GM04503 (cell line): ENCODE measurements at places on chromosomes 4 and X.

GRCh38 chr4:184762100-184762499 is 28.2 kb upstream of the CENPU start:
- DNase-seq: no peak

DNA sequence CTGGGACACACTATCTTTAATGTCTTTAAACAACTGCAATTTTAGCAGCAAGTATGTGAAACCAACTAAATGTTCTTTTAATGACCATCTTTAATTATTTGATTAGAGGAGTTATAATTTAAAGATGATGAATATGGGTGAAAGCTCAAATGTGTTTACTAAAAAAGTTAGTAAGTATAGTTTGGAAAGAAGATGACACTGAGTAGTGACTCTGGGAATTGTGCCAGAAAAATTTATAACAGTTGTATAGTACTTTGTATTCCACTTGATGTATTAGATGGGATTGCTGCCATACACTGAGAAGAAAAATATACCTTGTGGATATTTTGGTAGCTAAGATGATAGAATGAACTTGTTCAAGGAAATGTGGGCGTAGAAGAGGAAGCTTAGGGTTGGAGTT is 19.5 kb upstream of the PACRGL start:
- no peak for DNase-seq

DNA sequence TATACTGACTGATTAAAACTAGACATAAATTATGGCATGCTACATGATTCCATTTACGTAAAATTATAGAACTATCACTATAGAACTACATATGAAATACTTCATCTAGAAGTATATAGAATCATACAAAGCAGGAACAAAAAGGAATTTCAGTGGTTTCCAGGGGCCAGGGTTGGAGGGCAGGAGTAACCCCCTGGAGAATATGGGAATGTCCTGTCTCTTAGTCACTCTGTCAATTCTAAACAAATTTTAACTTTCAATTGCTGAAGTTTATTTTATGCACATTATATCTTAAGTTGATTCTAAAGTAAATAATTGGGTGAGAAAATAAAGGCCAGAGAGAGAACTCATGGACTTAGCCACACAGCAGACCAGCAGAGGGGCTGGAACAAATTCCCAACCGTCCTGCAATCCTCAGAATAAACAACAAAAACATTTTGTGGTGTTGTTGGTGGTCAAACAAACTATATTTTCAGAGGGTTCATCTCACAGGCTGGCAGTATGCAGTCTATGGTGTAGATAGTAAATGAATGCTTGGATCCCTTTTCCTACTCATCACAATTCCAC is 476.9 kb upstream of the SLIT2 start:
- DNase-seq: no peak

GRCh38 chrX:40539214-40540142 is 41.3 kb upstream of the ATP6AP2 start:
- DNase-seq: peak; percentile 45

GRCh38 chrX:13432414-13433297 is 112.8 kb upstream of the ATXN3L start:
- peak; percentile 98 for DNase-seq

GRCh38 chr4:57168982-57169381 is 58.8 kb upstream of the IGFBP7 start:
- no peak for DNase-seq

DNA sequence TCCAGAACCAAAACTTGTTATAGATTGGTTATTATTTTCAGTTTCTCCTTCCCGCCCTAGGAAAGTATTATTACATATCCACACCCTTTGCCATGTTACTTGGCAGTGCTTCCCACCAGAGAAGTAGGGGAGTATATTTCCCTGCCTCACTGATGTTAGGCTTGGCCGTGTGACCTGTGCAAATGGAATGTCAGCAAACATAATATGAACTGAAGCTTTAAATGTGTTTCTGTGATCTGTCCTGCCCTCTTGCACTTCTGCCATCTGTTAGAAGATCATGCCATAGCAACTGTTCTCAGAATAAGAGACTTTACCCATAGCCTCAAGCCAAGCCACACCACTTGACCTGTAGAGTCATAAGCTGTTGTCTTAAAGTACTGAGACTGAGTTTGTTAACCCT is 36.7 kb upstream of the NEUROG2 start:
- DNase-seq: peak; percentile 60

DNA sequence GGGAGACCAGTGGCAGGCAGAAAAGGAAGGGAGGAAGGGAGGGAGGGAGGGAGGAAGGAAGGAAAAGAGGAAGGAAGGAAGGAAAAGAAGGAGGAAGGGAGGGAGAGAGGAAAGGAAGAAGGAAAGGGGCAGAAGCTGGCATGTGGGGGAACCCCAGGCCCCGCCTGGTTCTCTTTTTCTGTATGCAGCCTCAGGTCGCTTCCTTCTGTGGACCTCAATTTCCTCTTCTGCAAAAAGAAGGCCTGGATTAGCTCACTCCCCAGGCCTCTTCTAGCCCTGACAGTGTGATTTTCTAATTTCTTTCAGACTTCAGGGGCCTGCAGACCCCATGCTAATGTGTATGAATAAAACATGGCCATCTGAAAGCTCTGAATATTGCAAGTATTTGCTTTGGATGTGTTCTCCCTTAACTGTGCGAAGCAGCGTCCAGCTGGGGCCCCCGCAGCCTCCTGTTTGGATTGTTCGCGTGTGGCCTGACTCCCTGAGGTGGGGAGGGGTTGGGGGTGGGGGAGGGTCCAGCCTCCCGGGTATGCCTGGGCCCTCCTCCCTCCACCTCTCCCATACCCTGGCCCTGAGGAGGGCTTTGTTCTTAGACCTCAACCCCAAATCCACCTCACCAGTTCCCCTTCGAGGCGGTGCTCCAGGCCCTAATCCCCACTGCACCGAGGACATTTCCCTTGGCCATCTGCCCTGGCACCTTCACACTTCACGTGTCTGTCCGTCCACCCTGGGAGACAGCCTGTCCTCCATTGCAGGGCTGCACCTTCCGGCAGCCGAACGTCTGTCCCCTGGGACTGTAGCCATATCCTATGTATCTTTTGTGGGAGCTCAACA is 199.9 kb upstream of the ATP6AP2 start:
- DNase-seq: no peak

- no peak for DNase-seq
These were observed 298.7 kb downstream of the C4orf33 start for GRCh38 chr4:129394635-129395034.

- DNase-seq: no peak
These were observed 429.9 kb downstream of the AFF2 start for GRCh38 chrX:148930206-148930729.

GRCh38 chr4:138826322-138826721 is 189.3 kb upstream of the NOCT start:
- no peak for DNase-seq

- no peak for DNase-seq
These were observed 257.4 kb upstream of the AGA start for GRCh38 chr4:177699365-177700213.

DNA sequence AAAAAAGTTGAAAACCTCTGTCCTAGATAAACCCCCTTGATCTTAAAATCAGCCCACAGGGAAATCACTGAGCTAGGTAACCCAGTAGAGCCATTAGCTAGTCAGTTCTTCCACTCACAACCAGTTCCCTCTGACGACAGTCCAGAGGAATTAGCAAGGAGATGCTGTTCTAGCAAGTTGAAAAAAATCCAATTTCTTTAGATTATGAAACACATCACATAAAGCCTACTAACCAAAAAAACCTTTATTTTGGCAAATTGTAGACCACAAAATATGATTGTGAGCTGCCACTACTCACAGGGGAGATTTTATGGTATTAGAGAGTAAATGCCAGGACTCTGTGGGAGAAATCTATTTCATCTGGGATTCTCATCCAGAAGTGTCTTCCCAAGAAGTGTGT is 22.6 kb downstream of the ADAMTS3 start:
- DNase-seq: no peak

- no peak for DNase-seq
These were observed 93.5 kb downstream of the GRXCR1 start for GRCh38 chr4:42985976-42986375.

GRCh38 chrX:85963736-85964135 is 83.6 kb downstream of the CHM start:
- peak; percentile 28 for DNase-seq

GRCh38 chr4:38364383-38364963 is 299.5 kb upstream of the KLF3 start:
- no peak for DNase-seq

GRCh38 chr4:15784959-15785634 is 7.0 kb downstream of the CD38 start:
- no peak for DNase-seq

- no peak for DNase-seq
These were observed 136.3 kb downstream of the AFAP1 start for GRCh38 chr4:7803371-7803770.

GRCh38 chr4:184575306-184575705 is 73.9 kb downstream of the CASP3 start:
- no peak for DNase-seq

- peak; percentile 10 for DNase-seq
These were observed 97.3 kb downstream of the DDX60 start for GRCh38 chr4:168221301-168221700.

DNA sequence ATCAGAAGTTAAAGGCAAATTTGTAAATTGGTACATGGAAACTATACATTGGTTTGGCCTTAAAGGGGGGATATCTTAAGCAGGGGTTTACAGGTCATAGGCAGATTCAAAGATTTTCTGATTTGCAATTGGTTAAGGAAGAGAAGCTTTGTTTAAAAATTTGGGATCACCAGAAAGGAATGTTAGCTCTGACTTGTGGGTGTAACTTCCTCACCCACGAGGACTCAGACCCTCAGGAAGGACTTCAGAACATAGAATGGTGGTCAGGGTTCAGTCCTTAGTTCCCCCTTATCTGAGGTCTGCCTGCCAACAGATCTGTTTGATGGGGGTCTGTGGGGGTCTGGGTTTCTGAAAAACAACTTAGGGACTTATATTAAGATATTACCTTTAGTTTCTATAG is 427.4 kb upstream of the DIPK2B start:
- no peak for DNase-seq

- DNase-seq: no peak
These were observed 860 bp downstream of the ZNF182 start for GRCh38 chrX:48002929-48003328.

- no peak for DNase-seq
These were observed 62.4 kb downstream of the APOO start for GRCh38 chrX:23845351-23845817.

GRCh38 chr4:26804925-26805324 is 55.7 kb upstream of the STIM2 start:
- DNase-seq: no peak

DNA sequence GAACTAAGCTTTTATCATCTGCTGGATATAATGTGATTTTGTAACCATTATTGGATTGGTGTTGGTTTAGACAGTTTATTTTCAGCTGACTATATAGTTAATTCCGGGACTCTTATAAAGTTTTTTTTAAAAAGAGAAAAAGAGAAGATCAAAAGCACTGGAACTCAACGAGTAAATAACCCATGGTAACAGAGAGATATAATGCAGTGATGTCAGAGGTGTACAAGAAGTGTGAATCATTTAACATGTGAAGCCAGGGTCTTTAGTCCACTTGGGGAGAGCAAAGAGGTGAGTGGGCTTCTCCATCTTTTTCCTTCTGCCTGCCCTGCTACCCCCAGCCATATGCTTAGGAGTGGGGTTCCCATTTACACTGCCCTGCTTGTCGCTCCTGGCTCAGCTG is 3.2 kb downstream of the TMEM165 start:
- DNase-seq: no peak

DNA sequence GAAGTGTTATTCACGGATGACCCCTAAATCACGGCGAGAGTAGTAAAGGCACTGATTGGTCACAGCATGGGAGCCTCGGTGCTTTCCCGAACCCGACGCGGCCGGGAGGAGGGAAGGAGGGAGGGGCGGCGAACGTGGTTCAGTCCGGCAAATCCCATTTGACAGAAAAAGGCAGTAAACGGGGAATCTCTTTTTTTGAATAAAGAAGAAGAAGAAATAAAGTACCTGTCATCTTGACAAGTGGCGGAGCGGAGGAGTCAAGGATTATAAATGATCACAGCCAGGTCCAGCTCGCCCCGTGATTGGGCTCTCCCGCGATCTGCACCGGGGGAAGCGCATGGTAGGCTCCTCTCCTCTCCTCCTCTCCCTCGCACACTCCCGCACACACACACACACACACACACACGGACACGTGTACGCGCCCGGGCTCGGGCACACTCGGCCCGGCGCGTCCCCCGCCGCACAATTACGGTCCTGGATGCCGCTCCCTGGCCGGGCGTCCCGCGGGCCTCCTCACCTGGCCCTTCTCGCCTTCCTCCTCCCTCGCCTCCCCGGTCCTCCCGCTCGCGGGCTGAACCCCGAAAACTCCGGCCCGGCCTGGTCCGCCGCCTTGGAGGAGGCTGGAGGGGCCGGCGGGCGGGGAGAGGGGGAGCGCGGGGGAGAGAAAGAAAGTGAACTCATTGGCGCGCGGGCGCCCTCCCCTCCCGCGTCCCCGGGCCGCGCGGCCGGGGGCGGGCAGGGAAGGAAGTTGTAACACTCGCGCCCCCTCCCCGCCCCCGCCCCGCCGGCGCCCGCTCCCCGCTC is 99.2 kb upstream of the TENM3 start:
- DNase-seq: peak; percentile 42

GRCh38 chrX:38943120-38943519 is 141.9 kb downstream of the MID1IP1 start:
- DNase-seq: no peak

GRCh38 chr4:39514888-39515401 is 12.3 kb downstream of the UGDH start:
- no peak for DNase-seq

DNA sequence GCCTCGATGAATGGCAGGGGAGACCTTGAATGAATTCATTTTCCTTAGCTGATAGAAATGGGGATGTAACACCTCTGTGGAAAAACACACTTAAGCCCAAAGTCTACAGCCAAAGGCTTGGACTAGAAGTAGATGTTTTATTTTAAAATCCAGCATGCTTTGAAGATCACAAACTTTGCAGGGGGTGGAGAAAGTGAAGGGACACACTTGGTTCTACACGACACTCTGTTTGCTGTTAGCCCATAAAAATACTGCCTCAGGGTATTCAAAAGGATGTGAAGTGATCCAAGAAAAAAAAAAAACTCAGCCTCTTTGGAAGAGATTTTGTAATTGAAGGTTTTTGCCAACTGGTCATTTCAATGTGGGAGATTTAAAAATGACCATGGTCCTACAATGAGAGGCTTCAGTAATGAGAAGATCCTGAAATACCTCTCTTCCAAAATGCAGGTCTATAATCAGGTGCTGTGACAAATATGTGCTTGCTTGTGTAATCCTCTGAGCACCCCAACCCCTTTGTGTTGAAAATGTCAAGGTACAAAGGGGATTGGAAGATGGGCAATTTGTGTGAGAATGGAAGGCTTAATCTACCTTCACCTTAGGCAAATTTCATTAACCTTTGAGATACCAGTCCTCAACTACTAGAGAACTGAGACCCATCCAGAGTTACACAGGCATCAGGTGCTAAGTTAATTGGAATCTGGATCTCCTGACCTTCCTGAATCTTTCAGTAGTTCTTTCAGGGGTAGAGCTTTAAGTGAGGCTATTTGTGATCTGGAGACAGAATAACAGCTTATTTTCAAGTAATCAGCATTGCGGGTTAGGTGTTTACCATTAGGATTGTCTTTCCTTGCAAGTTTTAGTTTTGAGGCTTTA is 82.5 kb downstream of the HS6ST2 start:
- no peak for DNase-seq
